Stimulated activated CD8-positive, alpha-beta memory T cell treated with anti-CD3 and anti-CD28 coated beads, Interleukin-4, amount 100 ng/mL, for 4 hours (primary cell): ENCODE measurements at places on chromosomes 2 and 18.

DNA sequence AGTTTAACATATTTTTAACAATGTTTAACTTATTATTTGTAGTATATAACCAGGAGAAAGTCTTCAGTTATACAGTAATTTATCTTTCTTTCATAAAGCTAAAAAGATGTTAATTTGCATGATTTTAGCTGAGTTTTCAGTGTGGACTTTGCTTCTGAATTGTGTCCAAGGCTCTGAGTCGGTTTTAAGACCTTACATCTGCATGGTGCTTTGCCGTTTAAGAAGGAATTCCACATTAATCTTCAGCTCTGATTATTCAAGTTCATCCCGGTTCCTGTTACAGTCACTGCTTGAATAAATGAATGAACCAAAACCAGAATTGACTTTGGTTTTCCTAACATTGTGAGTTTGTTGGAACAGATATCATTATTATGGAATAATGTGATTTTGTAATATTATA lies 419.7 kb upstream of the RGPD4 start:
- DNase-seq, result no peak

DNA sequence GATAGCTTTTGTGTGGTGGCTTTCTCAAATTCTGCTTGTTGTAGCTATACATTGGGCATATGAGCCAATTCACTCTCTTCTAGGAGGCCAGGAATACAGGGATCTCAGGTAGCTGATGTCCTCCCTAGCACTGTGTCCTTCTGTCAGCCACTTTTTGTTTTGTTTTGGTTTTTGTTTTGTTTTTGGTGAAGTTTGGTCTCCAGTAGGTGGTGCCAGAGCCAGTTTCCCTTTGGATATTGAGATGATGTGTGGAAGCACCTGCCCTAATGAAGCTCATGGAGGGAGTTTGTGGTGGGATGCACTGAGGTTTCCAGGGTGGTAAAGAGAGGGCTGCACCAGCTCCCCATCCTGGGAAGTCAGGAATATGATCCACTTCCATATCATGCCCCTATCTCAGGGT lies 100.5 kb upstream of the VWC2L start:
- DNase-seq, result no peak

- no peak for DNase-seq
These were observed 75.6 kb downstream of the COA5 start for GRCh38 chr2:98532756-98533155.

- no peak for DNase-seq
These were observed 140.3 kb upstream of the FOSL2 start for GRCh38 chr2:28252311-28252710.

DNA sequence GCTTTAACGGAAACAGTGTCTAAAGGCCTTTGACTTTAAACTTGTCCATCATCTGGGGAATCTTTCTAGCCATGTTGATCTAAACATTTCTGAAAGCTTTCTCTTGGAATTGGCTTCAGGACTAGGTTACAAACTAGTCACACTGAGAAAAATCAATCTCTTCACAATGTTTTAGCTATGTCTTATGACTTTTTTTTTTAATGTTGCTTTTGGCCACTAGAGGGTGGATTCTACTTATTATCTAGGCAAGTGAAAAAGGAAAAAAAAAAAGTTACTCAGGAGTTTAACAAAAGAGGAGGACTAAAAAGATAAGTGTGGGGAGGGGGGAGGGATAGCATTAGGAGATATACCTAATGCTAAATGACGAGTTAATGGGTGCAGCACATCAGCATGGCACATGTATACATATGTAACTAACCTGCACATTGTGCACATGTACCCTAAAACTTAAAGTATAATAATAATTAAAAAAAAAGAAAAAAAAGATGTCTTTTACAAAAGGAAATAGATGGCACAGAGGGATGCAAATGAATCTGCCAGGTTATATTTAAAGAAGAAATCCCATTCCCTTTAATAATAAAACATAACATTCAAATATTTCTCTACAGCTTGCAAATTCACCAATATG lies 160.4 kb upstream of the PID1 start:
- DNase-seq, result no peak
